ENCODE measurements at places on chromosomes 7 and 10.
A peak's percentile ranks its signal among the peaks of the same experiment; 100 is the strongest.

DNA sequence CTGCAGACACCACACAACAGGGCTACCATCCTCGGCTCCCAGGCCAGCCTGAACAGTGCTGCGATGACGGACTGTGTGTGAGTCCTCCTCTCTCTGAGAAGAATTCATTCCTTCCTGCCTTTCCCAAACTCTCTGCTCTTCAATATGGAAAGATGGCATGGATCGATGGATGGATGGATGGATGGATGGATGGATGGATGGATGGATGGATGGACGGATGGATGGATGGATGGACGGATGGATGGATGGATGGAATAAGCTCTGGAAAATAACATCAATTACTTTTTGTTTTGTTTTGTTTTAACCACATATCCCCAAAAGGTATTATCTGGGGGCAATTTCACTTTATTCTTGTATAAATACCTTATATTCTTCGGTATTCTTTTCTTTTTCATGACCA is 151.9 kb downstream of the AKR1D1 start:
- DNase-seq: no peak

- DNase-seq: no peak
Observed at GRCh38 chr7:116786791-116787443, 75.5 kb upstream of the CAPZA2 start.

GRCh38 chr10:3919709-3920308 is 134.8 kb upstream of the KLF6 start:
- DNase-seq: peak; percentile 62

- DNase-seq: no peak
Observed at GRCh38 chr7:4794591-4795350, 19.3 kb downstream of the AP5Z1 start.

GRCh38 chr10:29186221-29186620 is 102.6 kb upstream of the LYZL1 start:
- no peak for DNase-seq

GRCh38 chr7:23405240-23405618 is 65.1 kb downstream of the IGF2BP3 start:
- no peak for DNase-seq

GRCh38 chr7:29032146-29032545 is 74.0 kb upstream of the TRIL start:
- DNase-seq: no peak

- peak; percentile 30 for DNase-seq
Observed at GRCh38 chr10:107813451-107814162, 649.1 kb upstream of the SORCS1 start.

- DNase-seq: no peak
Observed at GRCh38 chr10:6918305-6918704, 338.2 kb upstream of the PRKCQ start.

GRCh38 chr10:98340940-98341310 is 72.9 kb upstream of the LOXL4 start:
- no peak for DNase-seq

- no peak for DNase-seq
Observed at GRCh38 chr10:115951242-115951641, 321.8 kb downstream of the GFRA1 start.

DNA sequence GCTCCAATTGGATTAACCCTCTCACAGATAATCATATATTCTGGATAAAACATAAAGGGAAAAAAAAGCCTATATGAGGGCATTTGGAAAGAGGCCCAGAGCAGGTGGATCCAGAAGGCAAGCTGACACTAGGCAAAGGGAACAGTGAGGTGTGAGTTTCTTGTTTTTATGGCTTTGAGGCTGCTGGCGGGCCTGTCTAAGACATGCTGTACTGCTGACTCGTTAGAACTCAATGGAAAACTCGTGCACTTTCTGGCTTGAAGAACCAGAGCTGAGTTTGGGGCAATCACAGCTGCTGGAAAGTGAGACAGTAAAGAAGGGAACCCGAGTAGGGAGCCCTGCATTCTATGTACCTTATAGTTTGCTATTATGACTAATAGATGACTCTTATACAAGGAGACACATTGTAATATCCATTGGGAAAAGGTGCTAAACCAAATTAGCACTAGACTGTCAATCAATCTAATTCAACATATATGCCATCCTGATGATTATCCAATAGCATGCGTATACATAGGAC is 637.1 kb downstream of the GATA3 start:
- no peak for DNase-seq

GRCh38 chr10:59839576-59839975 is 66.8 kb downstream of the CCDC6 start:
- no peak for DNase-seq

DNA sequence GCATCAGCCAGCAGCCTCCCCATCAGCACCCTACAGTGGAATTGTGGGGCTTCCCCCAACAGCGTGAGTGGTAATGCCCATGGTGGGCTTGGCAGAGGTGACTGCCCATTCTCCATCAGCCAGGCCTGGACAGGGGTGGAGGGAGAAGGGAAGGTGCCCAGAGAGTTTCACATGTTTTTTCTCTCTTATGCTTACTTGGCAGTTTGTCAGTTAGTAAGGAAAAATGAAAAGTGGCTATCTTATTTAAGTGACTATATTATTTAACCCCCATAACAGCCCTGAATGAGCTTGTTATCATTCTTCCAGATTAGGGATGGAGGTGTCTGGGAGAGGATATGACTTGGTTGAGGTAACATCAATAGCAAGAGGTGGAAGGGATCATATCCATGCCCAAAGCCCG is 921.7 kb downstream of the GRID1 start:
- no peak for DNase-seq

DNA sequence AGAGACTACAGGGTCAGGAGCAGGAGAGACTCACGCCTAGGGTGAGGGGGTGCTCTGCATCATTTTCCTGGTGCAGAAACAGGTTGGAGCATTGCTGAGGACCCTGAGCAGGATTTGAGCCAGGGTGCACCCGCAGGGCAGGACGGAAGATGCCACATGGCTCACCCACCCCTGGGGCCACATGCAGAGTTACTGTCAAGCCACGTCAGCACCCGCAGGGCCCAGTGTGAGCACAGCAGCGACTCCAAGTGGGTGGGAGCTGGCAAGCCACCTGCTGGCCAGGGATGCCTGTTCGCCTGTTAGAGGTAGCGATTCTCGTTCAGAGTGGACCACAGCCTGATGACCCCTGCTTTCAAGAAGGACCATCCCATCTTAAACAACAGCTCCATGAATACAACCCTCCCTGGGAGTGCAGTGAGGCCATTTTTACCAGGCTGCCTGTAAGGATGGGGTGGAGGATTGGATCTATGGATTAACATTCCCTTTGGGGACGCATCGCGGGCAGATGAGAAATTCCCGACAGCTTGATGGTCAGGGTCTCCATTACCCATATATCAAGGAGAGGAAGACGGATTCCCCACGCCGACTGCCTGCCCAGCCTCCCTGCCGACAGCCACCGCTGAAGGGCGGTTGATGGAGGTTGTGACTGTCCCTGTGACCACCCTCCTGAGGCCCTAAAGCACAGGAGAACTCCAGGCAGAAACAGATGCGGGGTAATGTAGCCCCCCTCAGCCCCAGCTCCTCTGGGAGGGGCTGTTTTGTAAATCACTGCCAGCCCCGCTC is 101.1 kb upstream of the RET start:
- no peak for DNase-seq

DNA sequence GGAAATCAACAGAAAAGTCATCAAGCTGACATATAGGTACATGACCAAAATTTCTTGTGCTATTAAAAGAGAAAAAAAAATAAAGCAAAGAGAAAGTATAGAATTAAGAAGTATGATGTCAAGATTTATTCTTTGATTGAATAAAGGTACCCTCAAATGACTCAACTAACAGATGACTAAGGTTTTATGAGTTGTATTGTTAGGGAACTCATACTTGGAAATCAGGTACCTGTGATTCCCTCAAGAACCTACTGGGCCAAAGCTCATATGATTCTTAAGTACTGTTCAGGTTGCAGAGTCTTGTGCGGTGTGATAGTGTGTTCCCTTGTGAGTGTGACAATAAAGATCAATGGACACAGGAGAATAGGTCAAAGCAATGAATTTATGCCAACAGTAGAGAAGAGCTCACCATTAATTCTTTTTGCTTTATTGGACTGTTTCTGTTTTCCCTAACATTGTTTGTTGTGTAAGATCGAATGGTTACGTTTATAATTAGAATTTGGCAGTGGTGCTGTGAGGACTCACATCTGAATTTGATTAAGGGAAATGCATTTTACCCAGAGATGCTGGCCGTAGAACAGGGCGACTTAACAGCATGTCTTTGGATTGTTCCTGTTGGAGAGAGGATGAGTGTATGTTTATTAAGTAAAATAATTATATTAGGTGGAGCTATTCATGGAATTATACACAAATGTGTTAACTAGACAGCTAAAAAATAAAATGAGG is 293.2 kb upstream of the SEMA3D start:
- DNase-seq: no peak

GRCh38 chr10:4147245-4147644 is 362.2 kb upstream of the KLF6 start:
- no peak for DNase-seq

DNA sequence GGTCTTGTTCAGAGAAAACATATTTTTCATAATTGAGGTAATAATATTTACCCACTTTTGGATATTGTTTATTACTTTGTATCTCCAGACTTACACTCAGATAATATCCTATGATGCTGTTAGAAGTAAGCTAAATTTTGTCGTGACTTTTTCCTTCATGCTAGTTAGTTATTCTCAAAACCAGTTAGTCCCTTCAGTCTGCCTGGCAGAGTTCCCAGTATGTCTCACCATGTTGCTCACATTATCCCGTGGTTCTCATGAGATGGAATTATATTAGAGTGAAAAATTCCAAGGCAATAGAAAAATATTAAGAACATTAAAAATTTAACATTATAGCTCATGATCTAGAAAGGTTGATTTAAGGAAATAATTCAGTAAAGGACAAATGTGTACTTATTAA is 81.5 kb upstream of the SMIM30 start:
- no peak for DNase-seq

GRCh38 chr7:70937424-70937823 is 194.5 kb upstream of the GALNT17 start:
- DNase-seq: no peak

DNA sequence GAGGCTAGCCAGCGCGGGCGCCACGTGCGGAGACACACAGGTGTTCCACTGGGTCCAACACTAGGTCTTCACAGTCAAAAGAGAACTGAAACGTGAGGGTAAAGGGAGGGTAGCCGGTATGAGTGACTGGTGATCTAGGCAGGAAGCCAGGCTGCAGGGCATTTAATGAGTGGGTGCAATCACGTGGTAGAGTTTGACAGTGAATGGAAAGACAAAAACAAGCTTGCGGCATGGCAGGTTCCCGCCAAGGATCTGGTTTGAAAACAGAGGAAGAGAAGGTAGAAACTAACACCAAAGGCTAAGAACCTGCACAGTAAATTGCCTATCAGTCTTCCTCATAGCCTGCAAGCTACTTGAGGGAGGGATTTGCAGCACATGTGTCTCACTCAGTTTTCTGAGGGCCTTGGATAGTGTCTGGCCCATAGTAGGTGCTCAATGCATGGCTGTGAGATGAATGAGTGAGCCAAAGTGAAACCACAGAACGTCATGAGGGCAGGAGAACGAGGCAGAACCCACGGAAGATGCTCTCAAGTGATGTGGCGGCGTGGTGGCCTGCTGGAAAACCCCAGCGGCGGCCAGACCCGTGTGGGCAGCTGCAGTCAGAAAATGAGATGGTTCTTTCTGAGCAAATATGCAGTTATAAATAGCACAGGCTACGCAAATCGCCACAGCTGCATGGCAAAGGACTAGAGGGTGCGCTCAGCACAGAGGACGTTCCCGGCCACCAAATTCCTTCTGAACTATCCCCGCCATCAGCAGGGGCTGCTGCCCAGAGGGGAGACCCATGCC is 183.6 kb upstream of the NFE2L3 start:
- no peak for DNase-seq

DNA sequence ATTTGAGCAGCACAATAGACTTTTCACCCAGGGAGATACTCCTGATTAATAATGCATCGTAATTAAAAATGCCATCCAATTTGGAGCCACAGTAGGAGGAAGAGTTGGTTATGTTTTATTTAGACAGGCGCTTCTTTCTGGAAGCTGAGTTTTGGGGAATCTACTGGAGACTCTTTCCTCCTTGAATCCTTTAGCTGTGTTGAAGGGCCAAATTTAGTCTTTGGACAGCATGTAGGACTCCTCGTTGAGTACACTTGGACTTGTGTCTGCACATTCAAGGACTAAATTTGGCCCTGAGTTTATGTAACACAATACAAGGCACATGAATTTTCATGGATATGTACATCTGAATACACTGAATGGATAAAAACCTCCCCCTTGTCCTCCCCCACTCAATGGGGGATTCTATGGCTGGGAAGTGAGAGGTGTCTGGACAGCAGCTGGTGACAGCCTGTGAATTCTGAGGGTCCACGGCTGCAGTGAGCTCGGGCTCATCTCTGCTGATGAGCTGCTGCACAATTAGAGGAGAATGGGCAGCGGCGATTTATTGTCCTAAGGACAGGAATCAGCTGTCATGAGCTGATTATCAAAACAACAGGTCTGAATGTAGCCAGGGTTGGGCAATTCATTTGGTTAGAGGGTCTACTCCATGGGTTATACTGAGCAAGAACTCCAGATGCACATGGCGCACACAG is 95.2 kb downstream of the PRTFDC1 start:
- DNase-seq: peak; percentile 78

GRCh38 chr7:24341691-24342413 is 57.9 kb downstream of the NPY start:
- DNase-seq: no peak

GRCh38 chr7:84258628-84259027 is 64.0 kb upstream of the SEMA3A start:
- no peak for DNase-seq

DNA sequence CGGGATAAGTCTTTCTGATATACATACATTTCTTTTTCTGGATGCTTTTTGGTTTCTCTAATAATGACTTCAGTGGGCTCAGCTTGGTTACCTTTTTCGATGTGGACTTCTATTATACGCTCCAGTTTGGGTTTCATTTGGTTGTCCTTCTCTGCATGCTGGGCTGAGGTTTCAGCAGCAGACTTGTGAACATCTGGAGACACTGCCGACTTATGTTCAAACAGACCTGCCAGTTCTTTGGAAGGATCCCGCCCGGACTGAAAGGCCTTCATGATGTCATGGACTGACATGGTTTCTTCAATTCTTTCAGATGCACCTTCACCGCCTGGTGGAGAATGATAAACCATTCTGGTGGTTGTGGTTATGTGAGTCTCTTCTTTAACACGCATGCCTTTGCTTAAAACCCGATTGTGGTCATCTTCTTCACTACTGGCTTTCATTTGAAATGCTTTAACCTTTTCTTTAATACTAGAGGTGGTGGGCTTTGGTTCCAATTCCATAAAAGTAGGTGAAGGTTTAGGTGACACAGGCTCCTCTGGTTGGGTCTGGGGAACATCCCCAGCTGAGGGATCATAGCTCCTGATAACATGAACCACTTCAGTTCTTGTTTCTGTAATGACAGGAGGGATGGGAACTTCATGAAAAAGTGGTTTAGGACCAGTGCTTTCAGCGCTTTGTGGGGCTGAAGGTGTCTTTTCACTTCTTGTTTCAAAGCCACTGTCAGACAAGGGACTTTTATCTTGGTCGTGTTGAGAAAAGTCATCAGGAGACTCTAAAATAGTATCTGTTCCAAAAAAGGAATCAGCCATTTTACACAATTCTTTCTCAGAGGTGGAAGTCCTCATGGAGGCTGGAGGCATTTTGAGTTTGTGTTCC is 167.7 kb upstream of the CCDC6 start:
- no peak for DNase-seq

Measured in retina (tissue), 1 donor.